Urothelium cell line (cell line): ENCODE measurements at places on chromosomes 12 and 14.

- DNase-seq, result no peak
These were observed 4.9 kb downstream of the RFLNA start for GRCh38 chr12:124299628-124300388.

DNA sequence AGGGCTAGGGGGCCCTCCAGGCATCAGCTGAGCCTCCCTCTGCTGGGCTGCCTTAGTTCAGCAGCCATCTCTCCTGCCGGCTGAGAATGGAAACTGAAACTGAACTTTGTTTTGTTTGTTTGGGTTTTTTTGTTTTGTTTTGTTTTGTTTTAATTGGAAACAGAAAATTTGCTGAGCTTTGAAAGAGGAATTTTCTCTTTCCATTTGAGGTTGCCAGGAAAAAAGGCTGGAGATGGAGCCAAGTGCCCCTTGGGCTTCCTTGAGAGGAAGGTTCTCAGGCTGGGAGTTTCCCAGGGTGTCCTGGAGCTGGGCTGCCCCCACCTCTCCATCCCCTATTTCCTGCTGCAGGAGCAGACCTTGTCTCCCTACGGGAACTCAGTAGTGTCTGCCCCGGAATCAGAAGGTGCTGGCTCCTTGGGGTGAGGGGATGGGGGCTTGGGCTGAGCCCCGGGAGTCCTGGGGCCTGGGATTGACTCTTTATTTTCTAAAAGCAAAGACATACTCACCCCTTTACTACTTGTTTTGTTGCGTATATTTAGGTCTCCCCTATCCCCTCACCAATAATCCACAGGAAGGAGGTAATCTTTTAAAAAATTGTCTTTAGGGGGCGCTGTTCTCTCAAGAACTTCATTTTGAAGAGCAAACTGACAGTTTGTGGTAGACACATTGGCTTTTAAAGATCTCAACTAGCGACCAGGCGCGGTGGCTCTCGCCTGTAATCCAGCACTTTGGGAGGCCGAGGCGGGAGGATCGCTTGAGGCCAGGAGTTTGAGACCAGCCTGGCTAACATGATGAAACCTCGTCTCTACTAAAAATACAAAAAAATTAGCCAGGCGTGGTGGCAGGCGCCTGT lies 21.3 kb upstream of the OASL start:
- DNase-seq, result peak; percentile 55

DNA sequence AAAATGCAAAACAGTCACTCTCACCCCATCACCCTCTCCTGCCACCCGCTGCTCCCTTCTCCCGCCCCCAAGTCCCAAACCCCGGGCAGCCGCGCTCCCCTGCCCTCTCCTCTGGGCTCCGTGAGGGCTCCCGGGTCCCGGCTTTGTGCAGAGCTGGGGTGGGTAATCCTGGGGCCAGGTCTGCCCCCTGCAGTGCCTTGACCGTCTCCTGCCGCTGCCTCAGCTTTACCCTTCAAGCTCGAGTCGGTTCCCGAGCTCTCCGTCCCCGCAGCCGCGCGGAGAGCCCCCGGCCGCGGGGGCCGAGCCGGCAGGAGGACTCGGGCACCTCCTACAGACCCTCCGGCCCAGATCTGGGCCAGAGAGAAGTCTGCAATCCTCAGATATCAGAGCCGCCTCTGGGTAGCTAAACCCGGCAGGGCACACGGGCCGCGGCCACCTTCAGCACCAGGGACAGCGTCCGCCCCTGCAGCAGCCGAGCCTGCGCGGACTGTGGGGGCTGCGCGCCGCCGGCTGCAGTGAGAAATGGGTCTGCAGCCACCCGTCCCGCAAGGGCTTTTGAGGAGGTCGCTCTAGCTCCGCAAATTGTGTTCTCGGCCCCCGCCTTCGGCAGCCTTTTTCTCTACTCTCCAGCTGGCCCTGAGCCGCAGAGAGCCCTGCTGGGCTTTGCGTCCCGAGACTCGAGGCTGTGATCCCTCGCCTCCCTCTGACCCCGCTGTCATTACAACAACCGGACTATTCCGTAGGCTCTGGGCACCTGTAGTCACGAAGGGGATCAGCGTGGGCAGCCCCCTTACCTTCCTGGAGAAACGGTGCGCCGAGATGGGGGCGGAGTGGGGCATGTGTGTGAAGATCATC lies 1.2 kb downstream of the PRMT8 start:
- peak; percentile 95 for DNase-seq

DNA sequence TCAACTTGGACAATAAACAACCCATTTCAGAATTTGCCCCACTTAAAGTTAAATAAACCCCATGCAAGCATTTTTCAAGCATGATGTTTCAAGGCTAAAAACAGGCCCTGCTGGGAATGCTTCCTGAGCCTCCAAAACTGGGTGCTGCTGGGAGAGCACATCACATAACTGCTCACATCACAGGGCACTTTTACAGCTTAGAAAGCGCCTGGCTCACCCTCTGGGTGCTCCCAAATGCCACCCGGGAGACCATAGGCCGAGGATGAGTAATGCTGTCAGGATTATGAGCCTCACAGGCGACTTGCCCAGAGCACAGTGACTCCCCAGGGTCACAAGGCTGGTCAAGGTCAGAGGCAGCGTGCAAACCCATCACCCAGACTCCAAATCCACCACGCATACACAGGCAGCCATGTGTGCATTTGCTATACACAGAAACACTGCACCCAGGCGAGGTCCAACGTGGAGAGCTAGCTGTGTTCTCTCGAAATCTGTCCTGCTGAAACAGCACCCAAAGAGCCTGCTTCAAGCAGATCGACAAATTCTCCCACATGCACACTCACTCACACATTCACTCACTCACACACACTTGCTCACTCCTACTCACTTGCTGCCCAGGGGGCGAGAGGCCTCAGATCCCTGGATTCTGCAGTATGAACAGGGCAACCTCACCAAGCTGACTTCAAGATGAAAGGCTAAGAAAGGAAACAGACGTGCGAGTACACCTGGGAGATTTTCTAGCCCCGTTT lies 58.7 kb downstream of the ITPK1 start:
- no peak for DNase-seq

DNA sequence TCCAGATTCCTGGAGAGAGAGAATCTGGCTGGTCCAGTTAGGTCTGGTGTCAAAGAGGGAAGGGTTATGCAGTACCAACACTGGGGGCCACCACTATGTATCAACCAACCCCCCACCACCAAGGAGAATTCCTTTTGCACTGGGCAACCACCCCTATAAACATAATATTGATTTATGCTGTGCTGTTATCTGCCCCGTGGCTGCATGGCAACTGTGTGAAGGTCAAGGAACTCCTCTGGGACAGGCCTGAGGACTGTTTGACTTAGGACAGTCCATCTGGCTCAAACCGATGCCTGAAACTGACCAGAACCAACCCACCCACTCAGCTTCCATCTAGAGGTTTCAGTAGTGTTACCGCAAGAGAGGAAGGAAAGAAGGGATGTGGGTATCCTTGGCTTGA lies 20.5 kb downstream of the PLEKHH1 start:
- DNase-seq, result no peak

GRCh38 chr12:110647631-110648040 lies 33.7 kb downstream of the TCTN1 start:
- no peak for DNase-seq

- no peak for DNase-seq
These were observed 1026.9 kb downstream of the LRFN5 start for GRCh38 chr14:42633504-42634095.

DNA sequence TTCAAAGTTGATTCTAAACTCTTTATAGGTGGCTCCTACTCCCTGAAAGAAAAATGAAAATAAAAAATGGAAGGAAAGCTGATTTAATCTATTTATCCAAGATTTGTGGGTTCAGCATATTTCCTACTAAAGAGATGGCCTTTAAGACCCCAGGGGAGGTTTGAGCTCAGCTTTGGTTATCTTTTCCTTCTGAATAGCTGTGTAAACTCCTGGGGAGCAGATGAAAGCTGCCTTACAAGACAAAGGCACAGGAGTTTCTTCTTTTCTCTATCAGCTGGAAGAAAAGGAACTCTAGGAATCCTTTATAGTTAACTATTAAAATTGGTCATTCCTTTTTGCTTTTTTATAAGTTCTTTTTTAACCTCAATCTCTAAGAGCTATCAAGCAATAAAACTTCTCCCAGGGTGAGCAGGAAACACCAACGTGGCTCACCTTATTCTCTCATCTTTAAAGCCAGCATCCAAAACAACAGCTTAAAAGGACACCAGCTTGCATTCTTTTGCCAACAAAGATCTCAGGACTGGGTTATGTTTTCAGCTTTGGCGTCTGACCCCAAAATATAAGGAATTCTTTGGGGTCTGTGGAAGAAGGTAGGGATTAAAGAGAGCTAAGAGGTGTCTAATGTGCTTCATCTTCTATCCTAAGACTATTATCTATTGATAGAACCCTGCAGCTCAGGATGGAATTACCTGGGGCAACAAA lies 371.7 kb upstream of the KITLG start:
- DNase-seq, result no peak

DNA sequence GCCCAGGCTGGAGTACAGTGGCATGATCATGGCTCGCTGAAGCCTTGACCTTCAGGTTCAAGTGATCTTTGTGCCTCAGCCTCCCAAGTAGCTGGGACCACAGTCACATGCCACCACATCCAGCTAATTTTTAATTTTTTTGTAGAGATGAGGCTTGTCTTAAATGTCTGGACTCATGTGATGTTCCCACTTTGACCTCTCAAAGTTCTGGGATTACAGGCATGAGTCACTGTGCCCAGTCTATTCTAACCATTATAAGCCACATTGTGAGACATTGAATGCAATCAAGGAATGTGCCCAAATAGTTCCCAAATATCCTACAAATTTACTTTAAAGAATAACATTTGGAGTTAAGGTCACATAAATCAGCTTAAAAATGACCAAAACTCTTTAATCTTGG lies 130.7 kb upstream of the ARID2 start:
- no peak for DNase-seq

GRCh38 chr14:91968280-91968679 lies 20.8 kb upstream of the FBLN5 start:
- no peak for DNase-seq

GRCh38 chr12:60201891-60202290 lies 606.1 kb downstream of the SLC16A7 start:
- no peak for DNase-seq

GRCh38 chr12:49232940-49233841 lies 31.7 kb upstream of the TUBA1C start:
- DNase-seq, result no peak

- no peak for DNase-seq
These were observed 1.0 kb downstream of the ATXN7L3B start for GRCh38 chr12:74538491-74539258.

DNA sequence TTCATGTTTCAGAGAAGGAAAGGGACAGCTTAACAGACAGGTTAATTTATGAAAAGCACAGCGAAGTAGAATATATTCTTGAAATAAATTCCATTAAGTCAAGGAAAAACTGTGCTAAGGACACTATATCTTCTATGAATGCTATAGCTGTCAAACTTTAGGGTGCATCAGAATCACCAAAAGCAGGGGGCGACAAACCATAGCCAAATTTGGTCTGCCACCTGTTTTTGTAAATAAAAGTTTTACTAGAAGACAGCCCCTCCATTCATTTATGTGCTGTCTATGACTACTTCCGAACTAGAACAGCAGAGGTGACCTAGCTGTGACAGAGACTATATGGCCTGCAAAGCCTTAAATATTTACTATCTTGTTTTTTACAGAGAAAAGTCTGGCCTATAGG lies 25.9 kb downstream of the PPP4R3A start:
- no peak for DNase-seq

DNA sequence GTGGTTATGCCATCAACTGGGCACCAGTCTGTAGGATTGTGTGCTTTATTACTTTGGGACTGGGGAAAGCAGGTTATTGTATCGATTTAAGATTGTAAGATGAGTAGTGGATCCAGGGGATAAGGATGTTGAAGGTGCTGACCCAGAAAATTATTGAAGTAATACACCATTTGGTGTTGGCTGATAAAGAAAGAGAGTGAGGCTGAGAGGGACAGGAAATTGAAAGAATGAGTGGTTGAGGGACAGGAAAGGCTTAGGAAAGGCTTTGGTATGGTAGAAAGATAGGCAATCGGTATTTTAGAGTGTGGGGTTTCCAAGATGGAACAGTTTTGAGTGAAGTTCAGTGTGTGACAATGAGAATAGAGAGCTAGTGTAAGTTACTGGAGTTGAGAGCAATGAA lies 12.3 kb downstream of the PPHLN1 start:
- DNase-seq, result no peak

DNA sequence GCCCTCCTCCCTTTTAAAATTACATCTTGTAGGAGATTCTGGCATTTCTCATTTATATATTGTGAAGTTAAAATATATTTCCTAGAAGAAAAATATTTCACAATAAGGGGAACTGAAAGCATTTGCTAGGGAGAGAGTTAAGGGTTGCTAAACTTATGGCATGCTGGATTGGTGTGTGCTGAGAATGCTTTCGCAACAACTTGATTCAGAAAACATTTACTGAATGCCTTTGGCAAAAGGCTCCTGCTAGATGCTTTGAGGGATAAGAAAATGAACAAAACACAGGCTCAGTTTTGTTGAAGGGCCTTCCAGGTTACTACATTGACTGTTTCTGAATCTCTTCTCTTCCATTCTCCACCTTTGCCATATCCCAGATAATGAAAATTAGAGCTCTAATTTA lies 67.5 kb downstream of the DIP2B start:
- DNase-seq, result no peak

DNA sequence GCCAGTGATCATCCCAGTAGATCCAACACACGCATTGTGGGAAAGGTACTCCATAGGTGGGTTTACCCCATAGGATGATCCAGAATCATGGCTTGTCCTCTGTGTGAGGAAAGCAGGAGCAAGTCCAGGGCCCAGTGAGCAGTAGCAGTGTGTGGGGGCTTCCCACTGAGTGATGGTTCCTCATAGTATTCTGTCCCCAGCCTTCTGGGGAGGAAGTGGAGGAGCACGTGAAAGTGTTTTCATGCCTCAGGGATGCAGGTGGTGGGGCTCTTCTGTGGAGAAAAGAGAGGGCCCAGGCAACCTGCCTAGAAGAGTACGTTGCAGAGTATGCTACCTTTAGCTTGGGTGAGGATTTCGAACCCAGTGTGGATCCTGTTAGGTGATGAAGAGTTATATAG lies 56.5 kb downstream of the SUSD6 start:
- no peak for DNase-seq

- DNase-seq, result no peak
These were observed 54.2 kb downstream of the SPTB start for GRCh38 chr14:64825509-64825908.

- no peak for DNase-seq
These were observed 154.3 kb upstream of the NPAS3 start for GRCh38 chr14:32784405-32784804.

- peak; percentile 94 for DNase-seq
These were observed at the start of gene GPRC5A for GRCh38 chr12:12891080-12891880. Gene GPRC5A, plus strand, starts transcription at chr12:12891562. Its CDS starts 16,688 bp downstream, at chr12:12908250.

- DNase-seq, result no peak
These were observed 160.0 kb upstream of the FBXO33 start for GRCh38 chr14:39592116-39592789.

GRCh38 chr14:68211421-68211820 lies 391.8 kb downstream of the RAD51B start:
- DNase-seq, result no peak
